ENCODE measurements at places on chromosomes 2 and 18.

- no peak for DNase-seq
Observed at GRCh38 chr2:10300328-10300920, 2.3 kb upstream of the HPCAL1 start.

DNA sequence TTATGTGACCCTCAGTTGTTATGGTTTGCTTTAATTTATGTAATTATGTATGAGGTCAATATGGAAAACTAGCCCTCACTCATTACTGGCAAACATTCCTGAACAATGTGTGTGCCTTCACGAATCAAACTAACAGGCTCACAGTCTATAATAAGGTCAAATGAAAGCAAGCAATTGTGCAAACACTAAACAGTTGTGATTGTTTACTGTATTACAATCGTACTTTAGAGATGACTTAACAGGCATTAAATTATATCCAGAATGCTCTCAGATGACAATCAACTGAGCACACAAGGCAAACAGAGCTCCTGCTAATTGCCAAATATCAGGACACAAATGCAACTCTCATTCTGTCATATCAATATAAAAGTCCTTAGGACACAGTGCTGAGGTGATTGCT is 29.5 kb downstream of the COL5A2 start:
- no peak for DNase-seq

DNA sequence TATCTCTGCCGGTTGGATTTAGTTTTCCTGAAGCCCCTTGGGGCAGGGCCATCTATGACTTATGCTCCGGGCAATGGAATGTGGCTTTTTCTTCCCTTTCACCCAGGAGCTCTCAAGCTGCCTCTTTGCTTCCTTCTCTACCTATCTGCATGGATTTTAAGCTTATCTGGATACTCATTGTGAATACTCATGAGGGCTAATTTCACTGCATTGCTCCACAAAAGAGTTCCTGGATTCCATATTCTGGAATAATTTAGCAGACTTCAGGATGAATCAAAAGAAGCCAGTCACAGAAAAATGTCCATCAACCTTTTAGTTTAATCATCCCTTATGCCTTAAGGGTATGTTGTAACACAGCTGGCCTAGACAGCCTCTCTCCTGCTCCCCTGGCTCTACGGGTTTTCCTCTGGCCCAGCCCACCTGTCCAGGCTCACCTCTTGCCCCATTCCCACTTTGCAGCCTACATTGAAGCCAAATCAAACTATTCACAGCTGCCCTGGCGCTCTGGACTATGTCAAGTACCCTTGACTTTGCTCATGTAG is 122.8 kb upstream of the RMDN2 start:
- DNase-seq: no peak

DNA sequence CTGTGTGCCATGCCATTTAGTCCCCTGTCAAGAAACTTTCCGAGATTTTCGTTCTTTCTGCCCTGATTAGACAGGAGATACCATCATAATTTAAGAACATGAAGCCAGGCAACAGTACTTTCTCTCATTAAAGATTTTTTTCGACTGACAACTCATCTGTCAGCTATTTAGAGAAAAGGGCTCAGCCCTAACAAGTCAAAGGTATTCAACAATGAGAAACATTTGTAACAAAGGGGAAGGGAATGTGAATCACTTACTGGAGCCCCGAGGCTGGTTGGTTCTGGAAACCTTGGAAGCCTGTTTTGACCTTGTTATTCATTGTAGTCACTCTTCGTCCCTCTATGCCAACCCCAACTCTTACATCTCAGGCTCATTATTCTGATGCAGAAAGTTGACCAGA is 199.4 kb downstream of the SPP2 start:
- DNase-seq: no peak

DNA sequence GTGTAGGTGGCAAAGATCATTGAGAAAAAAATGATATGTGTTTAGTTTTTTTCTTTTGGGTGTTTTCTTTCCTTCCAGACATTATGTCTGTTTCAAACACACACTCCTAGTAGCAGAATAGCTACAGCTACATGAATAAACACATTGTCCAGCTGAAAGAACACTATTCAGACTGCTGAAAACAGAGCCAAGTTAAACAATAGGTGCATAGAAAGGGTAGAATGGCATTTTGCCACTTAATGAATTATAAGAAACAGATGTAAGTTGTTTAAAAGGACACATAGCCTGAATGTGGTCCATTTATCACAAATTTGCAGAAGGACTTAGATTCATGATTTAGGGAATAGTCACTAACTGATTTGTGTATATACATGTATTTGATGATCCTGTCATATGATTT is 20.1 kb downstream of the CTLA4 start:
- DNase-seq: no peak

GRCh38 chr2:20136149-20136548 is 84.7 kb upstream of the LAPTM4A start:
- no peak for DNase-seq

DNA sequence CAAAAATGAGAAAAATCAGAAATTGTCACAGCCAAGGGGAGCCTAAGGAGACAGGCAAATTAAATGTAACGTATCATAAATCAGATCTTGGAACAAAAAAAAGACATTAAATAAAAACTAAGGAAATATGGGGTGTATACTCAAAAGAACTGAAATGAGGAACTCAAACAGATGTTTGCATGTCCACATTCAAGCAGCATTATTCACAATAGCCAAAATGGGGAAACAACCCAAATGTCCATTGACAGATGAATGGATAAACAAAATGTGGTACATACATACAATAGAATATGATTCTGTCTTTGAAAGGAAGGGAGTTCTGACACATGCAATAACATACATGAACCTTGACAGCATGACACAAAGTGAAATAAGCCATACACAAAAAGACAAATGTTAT is 155.8 kb upstream of the KLF7 start:
- no peak for DNase-seq

GRCh38 chr2:19894134-19894792 is 7.5 kb downstream of the TTC32 start:
- no peak for DNase-seq

All from effector memory CD8-positive, alpha-beta T cell (primary cell).